ENCODE measurements at places on chromosomes 2 and 18. TPM values are rescaled to one million over a fixed set of nuclear protein-coding genes. Genes with fewer than 3 reads are reported as not detected.

DSC3 gene
- total RNA-seq = not detected

KIAA2012 gene
- total RNA-seq = 0.25 TPM

WDR75 gene
- 25.2 TPM for total RNA-seq

LYG2 gene
- not detected for total RNA-seq

DNA sequence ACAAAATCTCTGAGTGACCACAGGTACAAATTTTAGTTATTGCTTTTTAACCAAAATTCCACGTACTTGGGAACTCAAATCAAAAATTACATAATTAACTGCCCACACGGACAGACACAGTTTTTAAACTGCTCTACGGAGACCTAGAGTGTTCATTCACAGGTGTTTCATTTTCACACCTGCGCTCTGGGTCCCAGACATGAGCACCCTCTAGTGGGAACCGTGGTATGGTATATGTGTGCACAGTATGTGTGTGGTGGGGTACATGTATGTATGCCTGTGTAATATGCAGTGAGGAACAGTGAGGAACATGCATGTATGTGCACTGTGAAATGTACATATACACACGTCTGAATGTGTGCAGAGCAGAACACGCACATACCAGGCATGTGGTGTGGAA, 65.0 kb downstream of the PPP4R1 start:
- DNase-seq = no peak

DNA sequence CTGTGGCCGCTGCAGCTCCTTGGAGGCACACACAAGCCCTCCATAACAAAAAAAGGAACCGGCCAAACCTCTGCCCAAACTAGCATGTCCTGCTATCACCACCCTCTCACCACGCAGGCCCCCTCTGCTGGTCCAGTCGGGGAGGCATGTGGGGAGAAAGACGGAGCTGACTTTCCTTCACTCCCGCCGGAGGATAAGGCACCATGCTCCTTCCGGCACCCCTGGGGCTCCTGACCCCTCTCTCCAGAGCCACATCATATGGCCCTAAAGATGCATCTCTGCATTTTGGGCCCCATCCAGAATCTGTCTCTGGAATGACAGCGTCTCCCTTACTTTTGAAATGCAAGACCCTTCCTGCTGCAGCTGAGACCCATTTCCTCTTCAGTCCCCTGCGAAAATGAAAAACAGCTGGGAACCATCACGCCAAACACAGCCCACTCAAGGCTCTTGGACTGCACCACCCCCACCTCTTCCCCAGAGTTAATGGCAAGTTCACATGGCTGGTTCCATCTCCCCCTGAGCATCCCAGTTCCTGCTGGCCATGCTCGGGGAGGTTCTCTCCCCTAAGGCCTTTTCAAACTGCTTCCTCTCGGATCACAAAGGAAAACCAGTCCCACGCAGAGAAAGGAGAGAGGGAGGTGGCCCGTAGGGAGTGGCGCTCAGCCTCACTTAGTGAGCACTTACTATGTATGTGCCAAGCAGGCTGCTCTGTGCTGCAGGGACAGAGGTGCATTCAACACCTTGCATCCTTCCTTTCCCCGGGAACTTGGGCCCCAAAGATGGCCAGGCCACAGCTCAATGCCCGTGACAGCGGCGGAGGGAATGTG, 35.2 kb upstream of the MLPH start:
- peak; percentile 43 for DNase-seq

DNA sequence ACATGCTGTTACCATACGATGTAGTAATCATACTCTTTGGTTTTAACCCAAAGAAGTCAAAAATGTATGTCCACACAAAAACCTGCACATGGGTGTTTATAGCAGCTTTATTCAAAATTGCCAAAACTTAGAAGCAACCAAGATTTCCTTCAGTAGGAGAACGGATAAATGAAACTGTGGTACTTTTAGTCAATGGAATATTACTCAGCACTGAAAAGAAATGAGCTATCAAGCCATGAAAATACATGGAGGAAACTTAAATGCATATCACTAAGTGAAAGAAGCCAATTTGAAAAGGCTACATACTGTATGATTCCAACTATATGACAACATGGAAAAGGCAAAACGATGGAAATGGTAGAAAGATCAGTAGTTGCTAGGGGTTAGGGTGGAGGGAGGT, 86.6 kb downstream of the HNRNPLL start:
- no peak for DNase-seq

GRCh38 chr2:201966691-201967438, 66.8 kb upstream of the FZD7 start:
- DNase-seq = no peak

GRCh38 chr2:171149986-171150693, 10.6 kb downstream of the TLK1 start:
- DNase-seq = no peak

DNA sequence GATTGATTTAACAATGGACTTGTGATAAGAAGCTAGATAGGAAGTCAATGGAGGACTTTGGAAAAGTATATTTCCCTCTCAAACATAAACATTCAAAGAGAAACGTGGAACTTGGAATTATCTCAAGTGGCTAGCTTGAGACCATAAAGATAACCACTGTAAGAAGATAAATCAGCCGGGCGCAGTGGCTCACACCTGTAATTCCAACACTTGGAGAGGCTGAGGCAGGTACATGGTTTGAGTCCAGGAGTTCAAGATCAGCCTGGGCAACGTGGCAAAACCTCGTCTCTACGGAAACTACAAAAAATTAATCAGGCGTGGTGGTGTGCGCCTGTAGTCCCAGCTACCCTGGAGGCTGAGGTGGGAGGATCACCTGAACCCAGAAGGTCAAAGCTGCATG, 405.9 kb upstream of the ACVR2A start:
- DNase-seq = no peak

GRCh38 chr2:70696142-70696541, 71.9 kb downstream of the ADD2 start:
- no peak for DNase-seq

- no peak for DNase-seq
Observed at GRCh38 chr18:60259052-60259681, 113.4 kb downstream of the MC4R start.

GRCh38 chr2:205377324-205377723, 305.0 kb upstream of the NRP2 start:
- no peak for DNase-seq

- no peak for DNase-seq
Observed at GRCh38 chr2:199309411-199309810, 148.3 kb downstream of the SATB2 start.

GRCh38 chr2:71783815-71784214, 330.5 kb downstream of the DYSF start:
- no peak for DNase-seq

GRCh38 chr2:97714950-97715652, 1.7 kb downstream of the ZAP70 start:
- DNase-seq = no peak

GRCh38 chr2:2698182-2699120, 367.4 kb upstream of the MYT1L start:
- DNase-seq = no peak

- no peak for DNase-seq
Observed at GRCh38 chr2:171081649-171082111, 79.0 kb downstream of the TLK1 start.

DNA sequence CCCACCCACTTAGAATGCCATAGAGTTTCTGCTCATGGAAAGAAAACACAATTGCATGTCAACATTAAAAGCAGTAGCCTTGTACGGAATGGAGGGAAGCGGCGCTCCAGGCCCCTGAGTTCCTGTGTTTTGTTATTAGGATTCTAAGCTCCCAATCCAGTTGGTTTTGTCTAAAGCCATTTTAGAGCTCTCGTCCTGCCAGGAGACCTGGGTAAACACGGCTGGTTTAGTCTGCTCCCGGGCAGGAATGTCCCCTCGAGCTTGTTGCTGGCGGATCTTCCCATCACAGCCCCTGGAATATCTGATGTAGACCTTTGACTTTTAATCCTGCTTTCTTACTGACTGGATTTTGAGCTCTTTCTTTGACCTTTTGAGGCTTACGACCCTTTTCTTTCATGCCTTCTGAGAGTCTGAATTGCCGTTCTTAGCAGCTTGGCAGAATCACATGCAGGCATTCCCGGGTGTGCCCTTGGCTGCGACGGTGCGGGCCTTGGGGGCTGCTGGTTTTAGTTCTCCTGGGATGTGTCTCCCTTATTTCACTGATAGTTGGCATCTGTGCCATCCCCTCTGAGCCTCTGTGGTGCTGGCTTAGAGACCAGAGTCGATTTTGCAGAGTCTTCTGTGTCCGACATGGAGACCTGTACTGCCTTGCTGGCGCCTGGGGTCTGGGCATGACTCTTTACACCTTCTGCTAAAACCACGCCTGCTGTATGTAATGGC, 25.4 kb downstream of the GREB1 start:
- DNase-seq = no peak

DNA sequence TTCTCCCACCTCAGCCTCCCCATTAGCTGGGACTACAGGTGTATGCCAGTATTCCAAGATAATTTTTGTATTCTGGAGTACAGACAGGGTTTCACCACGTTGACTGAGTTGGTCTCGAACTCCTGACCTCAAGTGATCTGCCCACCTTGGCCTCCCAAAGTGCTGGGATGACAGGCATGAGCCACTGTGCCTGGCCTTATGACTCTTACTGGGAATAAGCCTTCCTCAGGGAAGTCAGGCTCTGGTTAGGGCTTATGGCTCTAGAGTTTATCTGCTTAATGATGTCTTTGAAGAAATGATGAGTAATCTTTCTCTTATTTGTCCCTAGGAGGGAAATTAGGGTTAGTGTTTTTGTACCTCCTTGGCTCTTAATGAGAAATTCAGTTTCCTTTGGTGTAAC, 187.7 kb downstream of the FAM210A start:
- DNase-seq = no peak

- no peak for DNase-seq
Observed at GRCh38 chr2:170216981-170217380, 39.0 kb downstream of the MYO3B start.
